ENCODE measurements at places on chromosomes 5 and 9.

GRCh38 chr9:6224393-6225154 is 9.0 kb downstream of the IL33 start:
- no peak for DNase-seq

GRCh38 chr5:32278406-32278805 is 34.3 kb downstream of the MTMR12 start:
- no peak for DNase-seq

DNA sequence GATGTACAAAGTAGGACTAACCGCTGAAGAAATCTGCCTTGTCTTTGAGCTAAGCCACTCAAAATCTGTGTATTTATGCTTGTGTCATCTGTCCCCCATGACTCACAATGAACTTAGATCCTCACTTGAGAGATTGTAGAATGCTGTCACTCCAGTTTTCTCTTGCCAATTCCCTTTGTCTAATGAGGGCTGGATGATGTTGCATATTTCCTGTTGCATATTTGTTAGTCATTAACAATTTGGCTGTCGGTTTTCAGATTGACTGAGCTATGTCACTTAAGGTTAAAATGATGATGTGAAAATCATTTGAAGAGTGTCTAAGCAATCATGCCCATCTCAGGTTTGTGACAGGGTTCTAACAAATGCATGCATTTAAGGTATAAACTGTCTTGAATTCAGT is 481.7 kb downstream of the CDH10 start:
- DNase-seq = no peak

- DNase-seq = no peak
Measured at GRCh38 chr5:2736872-2737271, 14.6 kb downstream of the IRX2 start.

- DNase-seq = no peak
Measured at GRCh38 chr9:81871695-81872094, 56.5 kb upstream of the SPATA31D4 start.
